Adipose tissue (tissue), 3 donors: ENCODE measurements at places on chromosomes 16 and 17. TPM values are rescaled to one million over a fixed set of nuclear protein-coding genes. Genes with fewer than 3 reads are reported as not detected.

Gene ERN1
- polyA plus RNA-seq = 9.3 TPM

Gene CASKIN1
- polyA plus RNA-seq = 0.30 TPM

Gene CACNA1H
- polyA plus RNA-seq = 11.9 TPM

Gene CES4A
- polyA plus RNA-seq = 14.5 TPM

Gene MYOCD
- 1.5 TPM for polyA plus RNA-seq

Gene KRTAP4-9
- not detected for polyA plus RNA-seq

Gene TBC1D3E
- polyA plus RNA-seq = not detected

Gene SULT1A1
- polyA plus RNA-seq = 56.7 TPM

Gene FOXN1
- polyA plus RNA-seq = 0.01 TPM

Gene DNAJA3
- 27.0 TPM for polyA plus RNA-seq

Gene MED31
- polyA plus RNA-seq = 6.3 TPM

Gene IRF8
- 10.3 TPM for polyA plus RNA-seq

Gene PYDC1
- not detected for polyA plus RNA-seq

Gene MT2A
- 558 TPM for polyA plus RNA-seq

Gene CEP20
- polyA plus RNA-seq = 14.8 TPM

Gene KRT17
- 0.60 TPM for polyA plus RNA-seq

Gene B4GALNT2
- polyA plus RNA-seq = not detected

Gene ZNF207
- 85.6 TPM for polyA plus RNA-seq

Gene FA2H
- polyA plus RNA-seq = 1.0 TPM

Gene TBC1D3G
- not detected for polyA plus RNA-seq

Gene MYH1
- polyA plus RNA-seq = 0.05 TPM

Gene ICAM2
- 87.0 TPM for polyA plus RNA-seq

Gene NPIPA8
- polyA plus RNA-seq = 8.8 TPM

Gene ADAT1
- polyA plus RNA-seq = 7.5 TPM

Gene FAM171A2
- 1.00 TPM for polyA plus RNA-seq
